RKO (cell line): ENCODE measurements at places on chromosomes 2 and 18.

DNA sequence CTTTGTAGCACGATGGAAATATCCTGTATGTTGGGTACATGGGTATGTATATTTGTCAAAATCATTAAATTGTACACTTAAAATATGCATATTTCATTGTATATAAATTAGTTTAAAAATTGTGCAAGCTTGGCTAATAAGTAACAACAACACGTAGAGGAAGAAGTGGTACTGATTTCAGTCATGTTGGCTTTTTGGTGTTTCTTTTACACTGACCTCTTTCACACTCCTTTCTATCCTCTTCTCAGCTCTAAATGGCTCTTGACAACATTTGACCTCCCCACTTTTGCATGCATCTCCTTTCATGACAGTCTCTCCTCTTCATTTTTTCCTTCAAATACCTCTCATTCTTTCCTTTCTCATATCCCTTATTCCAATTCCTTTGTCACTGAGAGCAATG lies 801.4 kb upstream of the ZEB2 start:
- DNase-seq: no peak

GRCh38 chr2:239382384-239382880 lies 18.4 kb downstream of the HDAC4 start:
- no peak for DNase-seq

DNA sequence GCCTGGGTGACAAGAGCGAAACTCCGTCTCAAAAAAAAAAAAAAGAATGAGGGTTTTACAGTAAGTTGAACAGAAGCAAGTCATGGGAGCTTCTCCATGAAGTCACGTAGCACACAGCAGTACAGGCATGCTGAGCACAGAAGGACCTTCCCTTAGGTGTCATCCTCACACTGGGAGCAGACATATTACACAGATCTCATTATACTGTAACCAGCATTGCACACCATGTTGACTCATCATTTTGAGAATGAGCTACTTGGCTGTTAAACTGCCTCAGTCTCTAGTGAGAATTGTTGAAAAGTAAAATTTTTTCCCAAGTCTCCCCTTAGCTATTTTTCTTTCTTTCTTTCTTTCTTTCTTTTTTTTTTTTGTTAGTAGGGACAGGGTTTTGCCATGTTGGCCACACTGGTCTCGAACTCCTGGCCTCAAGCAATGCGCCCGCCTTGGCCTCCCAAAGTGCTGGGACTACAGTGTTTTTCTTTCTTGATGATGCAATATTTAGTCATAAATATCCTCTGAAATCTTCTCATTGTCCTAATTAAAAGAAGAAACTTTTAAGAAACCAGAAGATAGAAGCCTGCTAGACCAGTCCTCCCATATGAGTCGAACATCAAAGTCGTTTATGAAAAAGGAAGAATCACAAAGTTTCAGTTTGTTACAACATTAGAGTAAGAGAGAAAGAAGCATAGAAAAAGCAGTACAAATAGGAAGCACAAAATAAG lies 37.9 kb upstream of the PPP1CB start:
- peak; percentile 61 for DNase-seq

DNA sequence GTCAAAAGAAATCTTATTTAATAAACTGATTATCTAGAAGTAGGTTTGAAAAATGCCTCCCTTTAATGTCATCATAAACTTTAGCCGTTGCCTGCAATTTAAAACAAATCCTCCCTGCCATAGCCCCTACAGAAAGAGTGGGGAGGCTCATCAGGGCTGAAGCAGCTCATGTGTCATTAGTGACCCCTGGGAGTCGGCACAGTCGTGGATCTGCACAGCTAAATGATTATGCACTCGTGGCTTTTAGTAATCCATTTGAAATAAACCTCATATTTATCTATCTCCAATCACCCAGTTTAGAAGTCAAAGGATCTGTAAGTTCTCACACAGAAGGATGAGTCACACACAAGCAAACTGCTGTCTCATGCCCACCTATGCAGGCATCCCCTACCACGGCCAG lies 277.3 kb downstream of the SS18 start:
- no peak for DNase-seq

- no peak for DNase-seq
Observed at GRCh38 chr2:1841461-1841860, 97.1 kb upstream of the PXDN start.

DNA sequence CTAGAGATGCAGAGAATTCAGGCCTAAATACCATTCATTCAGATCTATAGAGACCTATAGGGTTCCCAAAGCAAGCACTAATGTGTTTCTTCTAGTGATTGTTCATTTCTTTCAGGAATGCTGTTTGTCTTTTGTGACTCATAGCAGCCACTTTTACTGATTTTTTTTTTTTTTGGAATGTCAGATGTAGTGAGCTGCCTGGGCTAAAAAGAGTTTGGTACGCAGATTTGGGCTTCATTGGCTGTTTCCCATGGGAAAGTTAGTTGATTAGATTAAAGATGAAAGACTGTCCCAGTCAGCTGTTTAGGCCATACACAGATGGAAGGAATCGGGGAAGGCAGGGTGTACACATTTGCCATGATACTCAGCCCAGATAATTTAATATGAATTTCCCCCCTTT lies 87.6 kb downstream of the CDC42EP3 start:
- DNase-seq: no peak

DNA sequence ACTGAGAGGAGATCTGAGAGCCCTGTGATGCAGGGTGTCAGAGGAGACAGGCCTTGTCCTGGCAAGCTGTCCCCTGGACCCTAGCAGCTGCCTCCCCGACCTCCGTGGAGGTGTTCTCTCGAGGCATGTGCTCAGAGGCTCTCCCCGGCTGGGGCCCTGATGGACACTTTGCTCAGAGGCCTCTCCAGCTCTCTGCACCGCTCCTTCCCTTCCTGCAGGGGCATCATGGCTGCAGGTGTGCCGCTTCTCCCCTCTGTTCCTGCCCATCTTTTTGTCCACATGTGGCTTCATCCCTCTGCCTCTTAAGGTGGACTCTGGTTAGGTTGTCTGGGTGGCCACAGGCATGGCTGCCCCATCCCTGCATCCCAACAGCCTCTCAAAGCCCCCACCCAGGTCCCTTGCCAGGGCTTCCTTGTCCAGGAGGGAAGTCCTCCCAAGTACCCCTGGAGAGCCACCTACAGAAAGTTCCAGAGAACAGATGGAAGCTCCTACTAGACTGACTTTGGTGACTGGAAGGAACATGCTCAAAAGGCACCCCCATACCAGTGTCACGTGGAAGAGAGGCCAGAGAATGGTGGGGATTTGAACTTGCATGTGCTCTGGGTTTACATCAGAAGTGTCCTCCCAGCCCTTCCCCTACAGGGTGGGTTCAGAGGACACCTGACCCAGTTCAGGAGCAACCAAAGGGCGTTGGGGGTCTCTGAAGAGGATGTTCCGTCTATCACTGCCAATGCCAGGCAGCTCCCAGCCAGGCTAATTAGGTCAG lies 120.4 kb downstream of the KLHL29 start:
- DNase-seq: no peak

DNA sequence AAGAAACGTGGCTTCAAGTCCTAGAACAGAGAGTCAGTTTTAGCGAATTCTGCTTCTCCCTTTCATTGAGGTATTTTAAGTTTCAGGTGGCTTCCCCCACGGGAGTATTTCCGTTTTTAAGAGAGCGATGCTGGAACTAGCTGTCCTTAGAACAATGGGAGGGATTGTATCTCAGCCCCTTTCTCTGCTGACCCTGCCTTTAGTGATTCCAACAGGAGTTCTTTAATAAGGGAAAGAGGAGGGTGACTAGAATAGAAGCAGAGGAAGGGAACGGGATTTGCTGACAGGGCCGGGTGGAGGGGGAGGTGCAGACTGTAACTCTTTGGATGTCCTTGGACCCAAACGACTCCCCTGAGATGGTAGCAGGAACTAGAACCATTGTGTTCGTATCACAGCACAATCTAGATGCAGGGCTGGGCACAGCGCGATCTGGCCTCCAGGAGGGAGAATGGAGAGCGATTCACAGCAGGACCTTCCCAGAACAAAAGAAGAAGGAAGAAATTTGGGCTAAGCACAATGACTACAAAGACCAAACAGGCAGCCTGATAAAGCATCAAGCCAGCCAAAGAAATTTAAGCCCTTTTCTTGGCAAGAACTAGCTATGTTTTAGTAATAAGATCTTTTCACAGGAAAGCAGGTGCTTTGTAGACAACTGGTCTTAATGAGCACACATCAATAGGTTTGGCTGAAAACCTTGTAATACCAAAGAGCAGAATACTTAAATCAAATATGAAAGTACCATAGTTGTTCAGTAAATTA lies 15.8 kb upstream of the RTTN start:
- DNase-seq: no peak

- DNase-seq: no peak
Observed at GRCh38 chr2:170047331-170048065, 130.4 kb upstream of the MYO3B start.

GRCh38 chr2:3956892-3957291 lies 253.5 kb downstream of the DCDC2C start:
- no peak for DNase-seq

- DNase-seq: no peak
Observed at GRCh38 chr2:100612388-100613000, 49.7 kb downstream of the PDCL3 start.

- no peak for DNase-seq
Observed at GRCh38 chr2:213261715-213262114, 22.5 kb upstream of the SPAG16 start.

GRCh38 chr2:216222650-216223352 lies 113.7 kb downstream of the XRCC5 start:
- peak; percentile 95 for DNase-seq

GRCh38 chr2:42768706-42769256 lies 4.8 kb upstream of the OXER1 start:
- no peak for DNase-seq

GRCh38 chr2:152411154-152411553 lies 76.2 kb downstream of the FMNL2 start:
- no peak for DNase-seq
